ENCODE measurements at places on chromosomes 16 and 17. TPM values are rescaled to one million over a fixed set of nuclear protein-coding genes. Genes with fewer than 3 reads are reported as not detected.

The ZNF597 gene
- total RNA-seq, result 1.4 TPM

The KRTAP4-3 gene
- not detected for total RNA-seq

The TBX4 gene
- total RNA-seq, result 0.14 TPM

The KRTAP2-1 gene
- total RNA-seq, result not detected

The ZNF768 gene
- total RNA-seq, result 9.5 TPM

The KCNH6 gene
- not detected for total RNA-seq

The KRTAP9-8 gene
- not detected for total RNA-seq

The HOXB4 gene
- total RNA-seq, result not detected

The SHISA9 gene
- total RNA-seq, result not detected

The DRC7 gene
- total RNA-seq, result not detected

The AKAP1 gene
- 5.8 TPM for total RNA-seq

The COG8 gene
- total RNA-seq, result 23.6 TPM

The GALR2 gene
- total RNA-seq, result 0.14 TPM

The TBC1D3I gene
- 0.28 TPM for total RNA-seq

All from smooth muscle cell of bladder (primary cell).